ENCODE measurements at places on chromosomes 3 and 15. TPM values are rescaled to one million over a fixed set of nuclear protein-coding genes. Genes with fewer than 3 reads are reported as not detected.

The RASGRP1 gene
- polyA plus RNA-seq, result 2.6 TPM

The SEMA3B gene
- polyA plus RNA-seq, result 39.6 TPM

The CIAO2A gene
- polyA plus RNA-seq, result 75.9 TPM

The TMEM158 gene
- 1.1 TPM for polyA plus RNA-seq

The FAM219B gene
- polyA plus RNA-seq, result 32.4 TPM

The TTC21A gene
- 6.1 TPM for polyA plus RNA-seq

The NOX5 gene
- 0.08 TPM for polyA plus RNA-seq

The RBP2 gene
- polyA plus RNA-seq, result 0.33 TPM
